Stimulated activated CD4-positive, alpha-beta T cell treated with anti-CD3 and anti-CD28 coated beads, TNF-alpha, amount 100 ng/mL, for 24 hours (primary cell): ENCODE measurements at places on chromosomes 6 and 20.

GRCh38 chr20:62796699-62797491 lies 622 bp downstream of the MRGBP start:
- DNase-seq: no peak

DNA sequence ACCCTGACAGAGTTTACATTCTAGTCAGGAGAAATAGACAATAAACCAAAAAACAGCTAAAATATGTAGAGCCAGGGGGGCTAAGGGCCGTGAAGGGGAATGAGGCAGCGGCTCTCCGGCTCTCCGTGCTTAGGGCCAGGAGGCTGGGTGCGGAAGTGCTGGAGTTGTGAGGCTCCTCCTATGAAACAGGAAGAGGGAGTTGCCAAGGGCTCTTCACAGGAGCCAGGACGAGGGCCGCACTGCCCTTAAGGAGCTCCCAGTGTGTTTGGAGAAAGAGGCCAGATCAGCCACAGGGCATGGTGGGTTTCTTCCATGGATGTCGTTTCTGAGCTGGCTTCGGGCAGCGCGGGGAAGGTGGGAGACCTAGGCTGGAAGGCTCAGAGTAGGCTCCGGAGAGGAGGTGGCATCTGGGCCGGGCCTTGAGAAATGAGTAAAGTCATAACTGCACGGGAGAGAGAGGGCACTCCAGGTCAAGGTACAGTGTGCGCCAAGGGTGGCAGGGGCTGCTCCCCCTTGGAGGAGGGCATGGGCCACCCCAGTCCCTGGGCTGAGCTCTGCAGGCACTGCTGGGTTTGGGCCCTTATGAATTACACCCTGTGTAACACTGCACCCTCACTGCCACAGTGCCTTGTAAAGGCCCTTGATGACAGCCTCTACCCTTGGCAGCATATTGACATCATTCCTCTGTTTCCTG lies 20.8 kb upstream of the MLN start:
- no peak for DNase-seq

DNA sequence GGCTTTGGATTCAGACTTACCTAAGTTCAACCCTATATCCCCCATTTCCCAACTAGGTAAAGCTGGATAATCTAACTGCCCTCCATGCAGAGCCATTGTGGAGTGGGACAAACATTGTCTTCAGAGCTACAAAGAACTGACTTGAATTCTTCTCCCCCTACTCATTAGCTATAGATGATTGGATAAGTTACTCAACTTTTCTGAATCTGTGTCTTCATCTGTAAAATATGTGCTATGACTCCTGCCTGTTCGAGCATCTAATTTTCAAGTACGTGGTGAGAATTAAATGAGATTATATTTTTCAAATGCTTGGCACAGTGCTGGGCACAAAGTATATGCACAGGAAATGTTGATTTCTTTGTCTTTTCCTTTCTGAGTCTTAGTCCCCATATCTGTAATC lies 240.3 kb upstream of the TCF21 start:
- no peak for DNase-seq

DNA sequence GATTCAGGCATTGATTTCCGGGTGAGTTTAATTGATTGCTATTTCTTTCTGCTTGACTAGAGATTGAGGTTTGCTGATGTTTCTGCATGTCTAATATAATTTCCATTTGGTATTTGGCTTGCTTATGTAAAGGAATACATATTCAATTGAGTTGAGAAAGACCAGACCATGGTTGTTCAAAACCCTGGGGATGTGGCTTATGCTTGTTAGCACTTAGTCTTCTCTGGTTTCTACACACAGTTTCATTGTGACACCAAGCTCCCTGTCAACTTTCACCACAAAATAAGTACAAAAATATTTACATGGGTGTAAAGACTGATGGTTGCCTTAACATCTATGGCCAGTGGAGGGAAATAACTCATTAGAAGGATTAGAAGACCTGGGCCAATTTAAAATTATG lies 209.6 kb downstream of the CDH26 start:
- DNase-seq: no peak

DNA sequence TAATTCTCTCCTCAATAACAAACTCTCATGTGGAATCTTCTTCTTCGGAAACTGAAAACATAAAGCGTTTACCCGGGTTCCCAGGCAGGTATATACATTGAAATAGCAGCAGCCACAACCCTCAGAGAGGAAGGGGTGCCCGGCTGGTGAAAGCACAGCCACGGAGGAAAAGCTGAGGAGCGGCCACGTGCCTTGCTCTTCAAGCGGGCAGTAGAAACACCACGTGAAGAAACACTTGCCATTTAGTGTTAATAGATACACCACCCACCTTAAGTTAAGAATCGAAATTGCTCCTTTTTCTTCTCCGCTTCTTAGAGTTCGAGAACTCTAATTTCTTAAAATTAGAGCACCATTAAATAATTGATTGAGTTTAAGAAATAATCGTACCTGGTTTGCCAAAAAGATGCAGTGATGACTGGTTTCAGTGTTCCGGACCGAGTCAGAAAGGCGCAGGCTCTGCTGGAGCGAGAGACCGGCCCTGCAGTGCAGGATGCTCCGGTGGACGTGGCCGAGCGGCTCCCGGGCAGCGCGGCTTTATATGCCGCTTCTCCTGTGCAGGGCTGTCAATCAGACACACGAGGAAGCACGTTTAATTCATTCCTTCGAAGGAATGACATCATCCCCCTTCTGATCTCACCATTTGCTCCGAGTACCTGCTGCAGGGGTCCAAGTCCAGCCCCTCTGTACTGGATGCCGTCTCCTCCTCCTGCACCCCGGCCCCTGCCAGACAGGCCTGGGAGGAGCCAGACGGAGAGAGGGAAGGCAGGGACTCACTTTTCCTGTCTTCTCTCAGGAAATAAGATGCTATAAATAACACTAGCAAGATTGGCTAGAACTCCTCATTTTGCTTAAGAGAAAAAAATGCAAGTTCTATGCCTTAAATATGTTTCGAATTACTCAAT lies at the start of gene THBS2:
TSS of gene THBS2 (minus strand) at position 510 of the 902 bp plus-strand sequence. CDS start 3,062 bp downstream, outside the sequence.
- DNase-seq: no peak

- DNase-seq: peak; percentile 45
These were observed 142.2 kb downstream of the NFATC2 start for GRCh38 chr20:51400051-51400926.

DNA sequence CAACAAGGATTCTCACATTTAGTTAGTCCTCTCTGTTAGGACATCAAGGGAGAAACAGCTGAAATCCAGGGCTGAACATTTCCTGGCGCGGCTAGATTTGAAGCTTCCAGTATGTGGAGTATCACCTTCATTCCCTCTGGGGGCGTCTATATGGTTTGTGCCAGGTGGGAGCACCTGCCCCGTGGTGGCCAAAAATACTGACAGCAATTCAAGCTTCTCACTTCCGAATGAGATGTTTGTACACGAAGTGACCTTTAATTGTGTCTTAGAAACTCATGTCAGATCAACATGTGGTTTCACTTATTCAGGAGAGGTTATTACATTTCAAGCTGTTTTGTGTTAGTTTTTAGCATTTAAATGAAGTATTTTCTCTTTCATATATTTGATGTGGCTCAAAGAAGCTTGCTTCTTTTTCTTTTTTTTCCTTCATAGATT lies 67.3 kb upstream of the ZNF217 start:
- DNase-seq: no peak

- DNase-seq: peak; percentile 13
These were observed 19.2 kb upstream of the GLP1R start for GRCh38 chr6:39029156-39030011.

DNA sequence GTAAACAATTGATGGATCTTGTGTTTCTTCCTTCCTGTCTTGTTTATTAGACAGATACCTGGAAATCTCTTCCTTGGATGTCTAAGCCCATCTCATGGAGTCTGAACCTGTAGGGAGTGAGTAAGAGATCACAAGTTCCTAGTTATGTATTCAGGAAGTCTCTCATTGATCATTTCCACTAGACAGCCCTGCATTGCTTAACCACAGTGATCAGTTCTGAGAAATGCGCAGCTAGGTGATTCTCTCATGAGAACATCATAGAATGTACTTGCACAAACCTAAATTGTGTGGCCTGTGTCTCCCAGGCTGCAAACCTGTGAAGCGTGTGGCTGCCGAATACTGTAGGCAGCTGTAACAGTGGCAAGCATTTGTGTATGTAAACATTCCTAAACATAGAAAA lies 39.1 kb downstream of the FAM120B start:
- DNase-seq: no peak

DNA sequence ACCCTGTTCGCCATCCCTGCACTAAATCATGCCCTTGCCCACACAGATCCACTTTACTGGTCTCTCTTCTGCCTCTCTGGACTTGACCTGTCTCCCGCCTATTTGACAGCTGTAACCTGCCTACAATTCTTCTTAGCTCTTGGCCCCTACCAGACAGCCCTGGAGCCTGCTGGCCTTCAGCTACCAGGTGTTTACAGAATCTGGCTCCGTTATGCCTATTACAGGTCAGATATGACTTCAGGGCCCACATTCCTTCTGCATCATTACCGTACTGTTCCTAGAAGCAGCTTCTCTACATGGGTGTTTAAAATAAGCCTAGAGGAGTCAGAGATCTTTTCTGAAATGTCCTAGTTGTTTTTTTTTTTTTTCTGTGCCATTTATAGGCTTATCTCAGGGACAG lies 45.4 kb upstream of the CCN6 start:
- no peak for DNase-seq

DNA sequence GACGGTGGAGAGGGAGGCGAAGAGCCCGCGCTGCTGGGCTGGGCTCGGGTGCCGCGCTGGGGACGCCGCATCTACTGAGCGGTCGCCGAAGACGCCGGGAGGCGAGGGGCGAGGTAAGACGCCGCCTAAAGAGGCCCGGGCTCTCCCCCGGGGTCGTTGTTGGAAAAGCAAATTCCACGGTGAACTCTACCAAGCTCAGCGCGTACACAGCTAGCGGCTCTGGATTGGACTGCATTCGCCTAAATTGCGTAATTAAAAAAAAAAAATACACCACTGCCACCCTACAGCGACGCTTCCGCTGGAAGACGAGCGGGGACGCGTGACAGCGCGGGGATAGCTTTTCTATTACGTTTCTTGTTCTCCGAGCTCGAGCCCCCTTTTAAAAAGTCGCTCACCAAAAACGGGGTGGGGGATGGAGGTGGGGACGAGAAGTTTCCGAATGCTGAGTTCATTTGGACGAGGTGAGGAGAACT lies 92.0 kb upstream of the PRDM1 start:
- peak; percentile 39 for DNase-seq

GRCh38 chr6:2756687-2757224 lies 6.0 kb upstream of the MYLK4 start:
- DNase-seq: no peak

GRCh38 chr20:8932192-8933165 lies 136.4 kb upstream of the PLCB4 start:
- no peak for DNase-seq

GRCh38 chr20:49668181-49668877 lies 45.3 kb downstream of the B4GALT5 start:
- DNase-seq: no peak

- no peak for DNase-seq
These were observed 17.6 kb upstream of the HLA-A start for GRCh38 chr6:29924731-29925130.

DNA sequence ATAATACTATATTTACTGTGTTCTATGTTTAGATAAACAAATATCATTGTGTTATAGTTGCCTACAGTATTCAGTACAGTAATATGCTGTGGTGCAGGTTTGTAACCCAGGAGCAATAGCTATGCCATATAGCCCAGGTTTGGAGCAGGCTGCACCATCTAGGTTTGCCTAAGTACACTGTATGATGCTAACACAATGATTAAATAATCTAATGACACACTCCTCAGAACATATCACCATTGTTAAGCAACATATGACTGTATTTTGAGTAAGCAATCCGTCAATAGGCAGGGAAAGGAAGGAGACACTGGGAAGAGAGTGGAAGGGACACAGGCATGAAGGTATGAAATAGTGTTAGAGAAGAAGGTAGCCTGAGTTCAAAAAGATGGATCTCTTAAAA lies 369.9 kb downstream of the PKHD1 start:
- no peak for DNase-seq

DNA sequence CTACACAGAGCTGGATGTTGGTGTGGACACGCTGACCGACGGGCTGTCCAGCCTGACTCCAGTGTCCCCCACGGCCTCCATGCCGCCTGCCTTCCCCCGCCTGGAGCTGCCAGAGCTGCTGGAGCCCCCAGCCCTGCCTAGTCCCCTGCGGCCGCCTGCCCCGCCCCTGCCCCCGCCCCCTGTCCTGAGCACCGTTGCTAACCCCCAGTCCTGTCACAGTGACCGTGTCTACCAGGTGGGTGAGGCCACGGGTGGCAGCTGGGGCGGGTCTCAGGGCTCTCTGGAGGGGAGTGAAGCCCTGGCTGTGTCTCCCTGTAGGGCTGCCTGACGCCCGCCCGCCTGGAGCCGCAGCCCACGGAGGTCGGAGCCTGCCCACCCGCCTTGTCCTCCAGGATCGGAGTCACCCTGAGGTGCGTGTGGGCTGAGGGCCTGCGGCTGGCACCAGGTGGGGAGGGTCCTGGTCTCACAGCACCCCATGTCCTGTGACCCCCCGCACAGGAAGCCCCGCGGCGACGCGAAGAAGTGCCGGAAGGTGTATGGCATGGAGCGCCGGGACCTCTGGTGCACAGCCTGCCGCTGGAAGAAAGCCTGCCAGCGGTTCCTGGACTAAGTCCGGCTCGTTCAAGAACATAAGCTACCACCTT lies 2.9 kb downstream of the SLC2A4RG start:
- no peak for DNase-seq

- DNase-seq: no peak
These were observed 27.8 kb upstream of the KIF16B start for GRCh38 chr20:16601047-16601446.

- DNase-seq: no peak
These were observed 33.2 kb downstream of the SERPINB6 start for GRCh38 chr6:2938004-2938631.

DNA sequence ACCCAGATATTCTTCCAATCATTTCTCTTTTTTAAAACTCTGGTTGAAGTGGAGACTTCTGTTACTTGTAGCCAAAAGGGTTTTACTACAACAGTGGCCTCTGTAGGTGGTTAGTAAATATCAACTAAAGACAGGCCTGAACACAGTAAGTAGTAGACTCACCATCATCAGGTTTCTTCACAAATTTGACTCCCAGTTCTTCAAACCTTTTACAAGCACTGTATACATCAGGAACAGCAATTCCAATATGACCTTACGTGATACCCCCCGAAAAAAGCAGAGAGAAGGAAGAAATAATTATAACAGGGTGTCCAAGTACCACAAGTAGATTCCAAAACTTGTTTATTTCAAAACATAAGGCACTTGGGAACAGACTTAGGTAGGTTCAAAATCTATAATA lies 21.1 kb downstream of the GLO1 start:
- no peak for DNase-seq

GRCh38 chr20:63444548-63444947 lies 27.9 kb downstream of the KCNQ2 start:
- DNase-seq: no peak

DNA sequence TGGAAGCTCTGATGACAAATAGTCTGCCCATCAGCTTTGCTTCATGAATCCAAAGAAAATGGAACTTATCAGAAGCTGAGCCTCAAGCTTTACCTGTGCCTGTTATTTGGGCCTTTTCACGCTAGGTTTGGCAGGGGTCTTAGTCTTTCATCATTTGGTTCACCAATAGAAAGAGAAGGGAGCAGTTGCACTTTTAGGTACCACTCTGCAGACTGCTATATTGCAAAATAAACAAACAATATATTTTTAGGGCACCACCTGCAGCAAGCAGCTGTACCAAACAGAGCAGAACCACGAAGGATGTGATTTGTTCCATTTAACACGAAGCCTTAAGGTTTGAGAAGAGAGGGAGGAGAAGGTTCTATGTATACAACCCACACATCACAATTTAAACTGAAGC lies 291.4 kb upstream of the RNF217 start:
- no peak for DNase-seq

GRCh38 chr20:23019403-23019802 lies 15.7 kb upstream of the SSTR4 start:
- DNase-seq: no peak
